ENCODE measurements at places on chromosomes 12 and 14.

DNA sequence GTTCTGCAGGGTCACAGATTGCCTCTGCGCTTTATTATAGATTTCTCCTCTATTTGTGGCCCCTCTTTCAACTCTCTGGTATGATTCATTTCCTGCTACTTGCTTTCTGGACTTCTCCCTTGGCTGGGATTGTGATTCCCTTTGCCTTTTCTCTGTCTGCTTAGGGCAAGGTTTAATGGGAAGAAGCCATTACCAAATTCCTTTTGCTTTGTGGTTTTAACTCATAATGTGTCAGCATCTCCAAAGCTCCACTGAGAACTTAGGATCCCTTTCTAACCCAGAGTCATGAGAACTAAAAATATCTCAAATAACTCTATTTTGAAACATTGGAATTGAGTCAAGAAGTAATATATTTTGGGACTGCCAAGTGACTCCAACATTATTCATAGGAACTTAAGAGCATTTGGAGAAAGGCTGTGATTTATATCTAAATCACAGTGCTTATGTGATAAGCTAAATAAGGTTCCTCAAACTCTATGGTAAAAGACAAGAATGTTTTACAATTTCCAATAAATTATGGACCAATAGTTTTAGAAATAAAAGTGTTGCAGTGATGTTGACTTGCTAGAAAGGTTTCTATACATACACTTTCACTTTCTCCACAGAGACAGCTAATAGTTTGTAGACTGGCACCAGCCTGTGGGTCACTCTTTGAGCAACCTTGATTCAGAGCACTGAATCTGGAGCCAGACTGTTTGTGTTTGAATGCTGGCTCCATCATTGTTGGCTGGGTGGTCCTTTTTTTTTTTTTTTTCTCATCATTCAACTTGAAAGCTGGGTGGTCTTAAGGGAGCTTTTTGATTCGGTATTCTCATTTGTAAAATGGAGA is 93.9 kb downstream of the DACT1 start:
- no peak for DNase-seq

DNA sequence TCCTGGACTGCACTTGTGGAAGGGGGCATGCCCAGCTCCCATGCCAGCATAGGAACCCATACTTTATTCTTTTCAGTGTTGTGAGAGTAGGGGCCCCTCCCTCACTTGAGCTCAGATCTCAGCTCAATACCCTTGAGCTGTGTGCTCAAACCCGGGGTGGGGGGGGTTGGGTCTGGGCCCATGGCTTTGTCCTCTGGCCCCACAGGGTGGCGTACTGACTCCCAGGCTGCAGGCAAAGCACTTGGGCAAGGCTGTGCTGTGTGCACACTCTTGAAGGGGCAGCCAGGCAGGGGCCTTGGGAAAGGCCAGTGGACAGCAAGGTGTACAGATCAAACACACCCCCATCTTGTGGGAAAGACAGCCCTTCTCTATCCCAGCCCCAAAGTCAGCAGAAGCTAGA is 81.8 kb downstream of the WIF1 start:
- DNase-seq, result no peak

- DNase-seq, result no peak
These were observed 4.6 kb upstream of the NGB start for GRCh38 chr14:77275601-77276017.

DNA sequence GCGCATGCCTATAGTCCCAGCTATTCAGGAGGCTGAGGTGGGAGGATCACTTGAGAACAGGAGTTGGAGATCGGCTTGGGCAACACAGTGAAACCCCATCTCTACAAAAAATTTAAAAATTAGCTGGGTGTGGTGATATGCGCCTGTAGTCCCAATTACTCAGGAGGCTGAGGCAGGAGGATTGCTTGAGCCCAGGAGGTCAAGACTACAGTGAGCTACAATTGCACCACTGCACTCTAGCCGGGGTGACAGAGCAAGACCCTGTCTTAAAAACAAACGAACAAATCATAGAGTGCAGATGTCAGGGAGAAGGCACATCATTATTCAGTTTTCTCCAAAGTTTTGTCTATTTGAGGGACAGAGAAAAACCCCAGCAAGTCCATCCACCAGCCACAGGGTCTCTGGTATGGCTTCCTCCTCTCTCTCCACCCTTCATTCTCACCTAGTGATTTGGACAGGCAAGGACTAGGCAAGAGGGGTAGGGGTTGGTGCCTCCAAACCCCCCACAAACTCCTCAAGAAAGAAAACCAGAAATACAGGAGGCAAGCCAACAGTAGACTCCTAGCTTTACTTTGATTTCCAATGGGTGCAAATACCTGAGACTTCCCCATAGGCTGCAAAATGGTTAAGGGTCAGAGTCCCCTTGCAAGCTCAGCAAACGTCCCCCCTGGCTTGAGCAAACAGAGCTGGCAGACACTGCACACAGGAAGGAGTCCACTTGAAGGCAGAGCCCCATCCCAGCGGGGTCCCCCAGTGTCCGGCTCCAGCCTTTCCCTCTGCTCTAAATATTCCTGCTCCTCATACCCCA is 26.5 kb upstream of the RPLP0 start:
- DNase-seq, result no peak

- no peak for DNase-seq
These were observed 197.3 kb upstream of the CPNE8 start for GRCh38 chr12:39102474-39103209.

GRCh38 chr14:57480051-57480450 is 13.6 kb downstream of the CCDC198 start:
- no peak for DNase-seq

DNA sequence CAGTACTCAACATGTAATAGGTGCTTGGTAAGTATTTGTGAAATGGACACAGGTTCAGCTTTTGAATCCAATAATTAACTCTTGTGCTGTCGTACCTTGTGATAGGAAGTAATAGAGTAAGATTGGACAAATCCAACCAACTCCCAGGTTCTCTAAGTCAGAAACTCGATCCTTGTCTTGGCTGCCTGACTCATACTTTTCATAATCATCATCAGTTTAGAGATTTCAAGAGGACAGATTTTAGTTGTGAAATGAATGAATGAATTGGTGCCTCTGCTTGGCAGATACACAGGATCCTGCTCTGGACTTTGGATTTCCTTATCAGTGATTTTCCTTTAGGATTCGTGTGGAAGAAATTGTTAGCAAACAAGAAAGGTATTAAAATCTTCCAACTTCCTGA is 1145.2 kb downstream of the AACS start:
- DNase-seq, result no peak

DNA sequence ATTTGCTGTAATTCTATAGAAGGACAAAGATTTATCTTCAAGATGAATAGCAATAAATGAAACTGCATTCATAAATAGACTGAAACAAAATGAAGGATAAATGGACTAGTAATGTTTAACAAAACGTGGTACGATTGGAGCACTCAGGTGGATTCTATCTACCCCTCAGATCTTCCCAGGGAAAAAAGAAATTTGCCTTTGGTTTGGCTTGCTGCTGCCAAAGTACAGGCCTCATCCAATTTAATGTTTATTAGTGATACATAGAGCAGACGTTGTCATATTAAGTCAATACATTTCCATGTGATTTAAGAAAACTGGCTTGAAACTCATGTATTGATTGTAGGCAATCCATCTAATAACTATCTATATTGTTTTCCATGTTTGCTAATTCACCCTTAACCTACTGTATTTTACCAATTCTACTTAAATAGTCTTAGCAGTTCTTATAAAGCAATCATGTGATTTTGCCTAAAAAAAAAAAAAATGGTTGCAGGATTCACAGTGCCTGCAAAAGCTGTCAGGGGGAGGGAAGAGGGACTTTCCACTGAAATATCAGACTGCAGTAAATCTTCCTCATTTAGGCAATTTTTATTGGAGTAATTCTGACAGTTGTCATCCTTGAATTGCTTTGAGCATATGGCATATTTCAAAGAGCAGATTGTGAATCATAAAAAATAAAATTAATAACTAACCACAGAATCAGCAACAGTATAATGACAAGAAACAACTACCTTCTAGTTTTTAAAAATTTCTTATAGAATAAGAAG is 242.2 kb upstream of the NPAS3 start:
- DNase-seq, result no peak

GRCh38 chr12:127761880-127762279 is 505.1 kb upstream of the TMEM132C start:
- no peak for DNase-seq

DNA sequence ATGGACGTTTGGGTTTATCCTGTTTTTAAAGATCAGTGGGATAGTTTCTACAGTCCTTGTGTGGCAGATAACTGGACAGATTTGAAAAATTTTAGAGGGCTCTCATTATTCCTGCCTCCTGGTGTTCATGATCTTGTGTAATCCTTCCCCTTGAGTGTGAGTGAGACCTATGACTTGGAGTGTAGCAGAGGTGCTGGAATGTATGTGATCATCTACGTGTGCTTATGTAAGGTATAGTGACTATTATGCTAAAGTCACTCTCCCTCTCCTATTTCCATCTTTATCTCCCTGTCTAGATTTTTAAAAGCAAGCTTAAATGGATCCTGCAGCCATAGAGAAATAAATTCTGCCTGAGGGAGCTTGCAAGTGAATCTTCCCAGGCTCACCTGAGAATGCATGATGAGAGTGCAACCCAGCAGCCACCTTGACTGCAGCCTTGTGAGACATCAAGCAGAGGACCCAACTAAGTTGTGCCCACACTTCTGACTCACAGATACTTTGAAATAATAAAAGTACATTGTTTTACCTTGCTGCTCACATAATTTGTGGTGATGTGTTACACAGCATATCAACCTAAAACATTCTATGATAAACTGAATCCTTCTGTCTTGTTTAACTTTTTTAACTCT is 3.2 kb upstream of the OLR1 start:
- no peak for DNase-seq

DNA sequence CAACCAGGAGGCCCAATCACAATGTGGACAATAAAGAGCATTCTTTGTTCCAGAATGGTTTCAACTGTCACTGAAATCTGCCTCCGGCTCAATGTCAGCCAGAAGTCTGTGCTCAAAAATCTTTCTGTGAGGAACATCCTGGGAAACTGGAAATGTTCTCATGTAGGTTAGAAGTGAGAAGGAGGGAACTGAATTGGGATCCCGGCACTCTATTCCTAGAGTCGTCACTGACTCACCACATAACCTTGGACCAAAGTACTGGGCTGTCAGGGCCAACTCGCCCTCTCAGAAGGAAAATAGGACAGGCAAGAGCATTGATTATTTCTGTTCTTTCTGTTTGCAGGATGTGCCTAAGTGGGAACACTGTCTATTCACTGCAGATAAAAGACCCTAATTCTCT is 57.6 kb downstream of the PRKAB1 start:
- DNase-seq, result no peak

DNA sequence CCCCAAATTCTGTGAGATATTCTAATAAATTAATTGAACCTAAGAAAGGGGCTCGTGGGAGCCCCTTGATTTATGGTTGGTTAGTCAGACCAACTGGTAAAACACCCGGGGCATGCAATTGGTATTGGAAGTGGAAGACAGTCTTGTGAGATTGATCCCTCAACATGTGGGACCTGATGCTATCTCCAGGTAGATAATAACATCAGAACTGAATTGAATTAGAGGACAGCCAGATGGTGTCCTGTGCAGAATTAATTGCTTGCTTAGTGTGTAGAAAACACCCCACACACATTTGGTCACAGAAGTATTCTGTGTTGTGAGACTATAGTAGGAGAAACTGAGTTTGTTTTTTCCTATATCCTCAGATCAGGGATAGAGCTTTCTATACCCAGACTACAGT is 22.0 kb downstream of the PYROXD1 start:
- no peak for DNase-seq

GRCh38 chr14:104175041-104175440 is 36.7 kb downstream of the KIF26A start:
- DNase-seq, result no peak

- no peak for DNase-seq
These were observed 17.4 kb downstream of the FMNL3 start for GRCh38 chr12:49689785-49690184.

DNA sequence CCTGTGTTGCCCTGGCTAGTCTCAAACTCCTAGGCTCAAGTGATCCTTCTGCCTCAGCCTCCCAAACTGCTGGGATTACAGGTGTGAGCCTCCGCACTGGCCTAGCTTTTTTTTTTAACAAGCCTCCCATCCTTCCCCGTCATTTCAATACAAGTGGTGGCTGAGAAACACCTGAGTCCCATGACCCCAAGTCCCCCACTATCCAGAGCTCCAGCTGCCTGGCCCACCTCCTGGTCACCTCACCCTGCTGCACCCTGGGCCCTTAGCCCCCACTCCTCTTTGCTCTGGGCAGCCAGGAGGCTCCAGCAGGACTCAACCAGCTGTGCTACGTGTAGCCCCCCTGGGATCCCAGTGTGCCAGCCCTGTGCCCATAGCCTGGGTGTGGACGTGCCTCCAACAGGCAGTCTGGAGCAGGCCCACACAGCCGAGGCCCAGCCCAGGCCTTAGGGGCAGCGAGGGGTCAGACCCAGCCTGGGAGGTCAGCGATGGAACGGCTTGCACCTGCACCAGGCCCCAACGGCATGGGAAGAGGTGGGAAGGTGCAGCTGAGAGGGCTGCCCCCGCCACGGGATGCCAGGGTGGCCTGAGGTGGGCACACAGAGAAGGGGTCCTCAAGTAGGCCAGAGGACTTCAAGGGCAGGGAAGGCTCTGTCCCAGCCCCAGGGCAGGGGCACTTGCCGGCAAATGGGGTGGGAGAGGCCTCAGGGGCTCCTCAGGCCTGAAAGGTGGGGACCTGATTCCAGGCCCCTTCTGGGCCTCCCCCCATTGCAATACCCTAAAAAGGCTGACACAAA is 6.5 kb downstream of the AHNAK2 start:
- DNase-seq, result no peak

DNA sequence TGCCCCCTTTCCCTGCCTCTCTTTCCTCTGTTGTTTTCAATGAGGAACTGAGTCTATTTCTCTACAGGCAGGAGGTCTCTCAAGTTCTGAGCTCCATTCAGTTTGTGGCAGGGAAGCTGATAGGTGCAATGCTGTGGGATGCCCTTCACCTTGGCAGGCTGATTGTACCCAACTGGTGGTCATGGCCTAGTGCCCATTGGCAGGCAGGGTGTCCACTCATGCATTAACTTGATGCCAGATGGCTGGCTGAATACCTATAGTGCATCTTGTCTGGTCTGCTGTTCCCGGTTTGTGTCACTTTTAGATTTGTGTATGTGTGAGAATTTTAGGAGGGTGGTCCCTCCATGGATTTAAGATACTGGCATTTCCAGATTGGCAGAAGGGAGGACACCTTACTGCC is 20.0 kb upstream of the ITGA5 start:
- no peak for DNase-seq

- DNase-seq, result no peak
These were observed 30.2 kb downstream of the MSRB3 start for GRCh38 chr12:65308601-65309071.

DNA sequence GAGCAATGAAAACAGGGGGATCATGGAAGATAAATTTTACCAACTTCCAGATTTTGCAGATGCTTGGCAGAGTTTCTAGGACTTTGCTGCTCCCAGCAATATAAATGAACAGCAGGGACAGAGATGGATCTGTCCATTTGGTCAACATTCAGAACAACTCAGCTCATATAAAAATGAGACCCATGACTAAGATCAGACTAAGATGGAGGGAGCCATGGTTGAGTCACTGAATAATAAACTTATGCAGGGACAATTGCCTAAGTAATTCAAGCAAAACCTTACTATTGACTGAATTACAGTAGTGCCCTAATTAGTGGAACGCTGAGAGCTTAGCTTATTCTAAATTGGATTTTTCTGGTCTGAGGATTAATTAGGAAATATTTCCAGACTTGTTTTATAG is 205.1 kb downstream of the SLC5A8 start:
- no peak for DNase-seq

All from CD4-positive, alpha-beta T cell treated with Interferon alpha-2 for 1 hour (primary cell).